Muscle of back (tissue), 13 donors: ENCODE measurements at places on chromosomes 7 and 10. TPM values are rescaled to one million over a fixed set of nuclear protein-coding genes. Genes with fewer than 3 reads are reported as not detected.

DNA sequence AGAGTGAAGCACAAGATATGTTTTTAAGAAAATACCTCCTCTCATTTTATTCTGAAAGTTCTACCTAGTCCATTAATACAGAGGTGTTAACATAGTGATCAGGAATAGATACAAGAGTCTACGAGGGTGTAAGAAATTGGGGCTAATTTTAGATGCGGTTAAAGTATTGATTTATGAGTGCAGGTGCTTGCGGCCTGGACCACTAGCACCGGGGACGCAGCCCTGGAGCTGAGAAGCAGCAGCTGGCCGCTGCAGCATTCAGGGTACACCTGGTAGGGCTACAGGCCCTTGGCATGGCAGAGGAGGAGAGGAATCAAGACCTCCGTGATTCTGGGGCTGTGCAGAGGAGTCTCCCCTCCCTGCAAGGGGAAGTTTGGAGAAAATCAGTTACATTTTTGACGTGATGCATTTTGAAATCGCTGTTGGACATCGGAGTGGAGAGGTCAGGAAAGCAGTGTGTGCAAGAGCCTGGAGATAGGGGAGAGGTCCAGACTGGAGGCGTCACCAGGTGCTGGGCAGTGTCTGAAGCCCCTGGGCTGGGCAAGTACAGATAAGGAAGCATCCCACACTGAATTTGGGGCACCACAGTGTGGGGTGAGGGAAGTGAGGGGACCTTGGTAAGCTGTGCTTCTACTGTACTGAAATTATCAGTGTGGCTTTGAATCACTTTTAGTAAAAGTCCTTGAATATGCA lies 112.3 kb downstream of the VWC2 start:
- no peak for DNase-seq

The CREB5 gene
- polyA plus RNA-seq, result 30.5 TPM

DNA sequence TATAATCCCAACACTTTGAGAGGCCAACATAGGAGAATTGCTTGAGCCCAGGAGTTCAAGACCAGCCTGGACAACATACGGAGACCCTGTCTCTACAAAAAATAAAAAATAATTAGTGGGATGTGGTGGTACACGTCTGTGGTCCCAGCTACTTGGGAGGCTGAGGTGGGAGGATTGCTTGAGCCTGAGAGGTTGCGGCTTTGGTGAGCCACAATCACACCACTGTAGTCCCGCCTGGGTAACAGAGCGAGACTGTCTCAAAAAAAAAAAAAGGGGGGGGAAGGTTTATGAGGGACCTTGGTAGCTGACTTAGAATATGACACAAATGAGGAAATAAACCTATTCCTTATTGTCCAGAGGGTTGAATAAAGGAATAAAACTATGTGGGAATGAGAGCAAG lies 30.8 kb downstream of the SCD start:
- no peak for DNase-seq

- peak; percentile 29 for DNase-seq
Measured at GRCh38 chr7:38736138-38736537, 105.0 kb upstream of the AMPH start.

The RASA4B gene
- 20.4 TPM for polyA plus RNA-seq

GRCh38 chr10:50480054-50481007 lies 143.4 kb downstream of the SGMS1 start:
- DNase-seq, result no peak

The ZNF425 gene
- 4.2 TPM for polyA plus RNA-seq

GRCh38 chr10:118374404-118374803 lies 32.3 kb upstream of the FAM204A start:
- no peak for DNase-seq

The HIP1 gene
- 21.6 TPM for polyA plus RNA-seq
